Kidney capillary endothelial cell (primary cell): ENCODE measurements at places on chromosomes 7 and 10.
A peak's percentile ranks its signal among the peaks of the same experiment; 100 is the strongest.

- DNase-seq, result no peak
These were observed 75.5 kb downstream of the ARHGAP22 start for GRCh38 chr10:48529331-48529730.

DNA sequence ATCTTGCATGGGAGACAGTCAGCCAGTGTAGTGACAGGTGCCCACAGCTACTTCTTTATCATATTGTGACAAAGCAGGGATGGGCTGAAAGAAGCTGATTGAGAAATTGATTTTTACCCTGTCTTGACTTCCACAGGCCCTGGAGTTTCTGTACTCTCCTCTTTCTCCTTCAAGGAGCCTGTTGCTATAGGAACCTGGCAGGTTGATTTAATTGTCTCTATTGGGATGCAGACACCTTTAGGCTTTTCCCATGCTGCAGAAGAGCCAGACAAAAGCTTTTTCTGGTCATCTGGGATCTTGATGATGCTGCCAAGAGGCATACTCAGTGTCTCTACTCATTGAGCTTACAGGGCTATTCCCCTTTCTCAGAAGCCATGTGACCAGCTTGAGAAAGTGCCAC, 754.8 kb downstream of the KCNMA1 start:
- DNase-seq, result no peak

GRCh38 chr10:129842031-129842430, 122.0 kb downstream of the EBF3 start:
- no peak for DNase-seq

- peak; percentile 40 for DNase-seq
These were observed 40.4 kb upstream of the DLX5 start for GRCh38 chr7:97064972-97065587.

DNA sequence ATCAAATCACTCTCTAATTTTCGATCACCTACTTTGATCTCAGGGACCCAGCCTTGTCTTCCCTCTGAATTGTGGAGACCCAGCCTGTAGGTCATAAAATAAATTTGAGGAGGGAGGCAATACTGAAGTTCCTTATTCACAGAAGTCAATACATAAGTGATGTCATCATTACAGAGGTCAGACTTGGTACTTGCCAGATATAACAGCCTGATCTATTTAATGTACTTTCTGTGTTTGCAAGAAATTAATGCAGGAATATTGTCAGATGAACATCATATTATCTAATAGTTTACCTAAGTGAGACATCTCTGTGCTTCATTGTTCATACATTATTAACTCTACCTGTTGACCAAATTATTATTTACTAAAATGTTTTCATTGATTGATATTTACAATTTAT, 105.6 kb downstream of the GPAM start:
- DNase-seq, result no peak

GRCh38 chr10:3552281-3552680, 232.7 kb downstream of the KLF6 start:
- DNase-seq, result no peak

GRCh38 chr7:4025694-4026615, 656.1 kb upstream of the FOXK1 start:
- DNase-seq, result no peak

- no peak for DNase-seq
These were observed 249.3 kb upstream of the KCND2 start for GRCh38 chr7:120023494-120024167.

DNA sequence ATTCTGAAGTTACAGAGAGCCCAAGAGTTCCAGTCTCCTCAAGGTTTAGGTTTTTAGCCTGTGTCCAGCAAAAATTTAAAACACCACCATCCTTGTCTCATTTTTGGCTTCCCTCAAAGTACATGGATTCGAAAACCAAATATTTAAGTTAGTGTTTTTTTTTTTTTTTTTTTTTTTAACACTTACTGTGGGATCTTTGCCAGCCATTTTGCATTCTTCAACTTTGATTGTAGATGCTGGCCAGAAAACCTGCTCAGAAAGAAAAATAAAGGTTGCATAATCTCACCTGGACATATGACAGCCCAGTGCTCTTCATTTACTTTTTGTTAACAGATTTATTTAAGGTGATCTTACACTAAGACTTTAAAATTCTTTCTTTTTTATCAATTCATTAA, 91.6 kb downstream of the SEMA3C start:
- no peak for DNase-seq

DNA sequence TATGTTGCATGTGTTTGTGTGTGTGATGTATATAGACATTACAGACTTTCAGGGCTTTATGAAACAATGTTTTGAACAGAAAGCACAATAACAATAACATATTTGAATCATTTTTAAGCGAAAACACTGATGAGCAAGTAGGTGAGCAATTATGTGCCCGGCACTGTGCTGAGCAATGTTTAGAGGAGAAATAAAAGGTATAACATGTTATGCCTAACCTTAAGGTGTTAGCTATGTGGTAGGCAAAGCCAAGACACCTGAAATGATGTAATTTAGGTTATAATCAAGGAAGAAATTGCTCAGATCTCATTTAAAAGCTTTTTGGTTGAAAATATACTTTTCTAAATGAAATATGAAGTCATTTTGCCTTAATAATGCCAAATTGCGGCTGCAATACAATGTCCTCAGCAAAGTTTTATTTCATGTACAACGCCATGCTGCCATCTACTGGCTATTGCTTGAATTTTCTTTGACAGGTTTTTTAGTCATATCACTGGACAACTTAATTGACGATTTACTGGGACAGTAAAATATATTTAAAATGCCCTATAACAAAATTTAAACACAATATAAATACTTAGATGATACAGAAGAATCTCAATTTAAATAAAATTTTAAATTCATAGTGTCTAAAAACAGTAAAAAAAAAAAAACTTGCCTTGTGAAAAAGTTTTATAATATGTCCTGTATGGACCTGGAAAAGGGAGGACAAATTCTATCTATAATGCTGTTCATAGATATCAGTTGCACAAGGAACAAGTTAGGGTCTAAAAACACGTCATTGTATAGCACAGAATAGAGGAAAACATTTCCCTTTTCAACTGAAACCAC, 131.1 kb upstream of the CDK1 start:
- peak; percentile 67 for DNase-seq

DNA sequence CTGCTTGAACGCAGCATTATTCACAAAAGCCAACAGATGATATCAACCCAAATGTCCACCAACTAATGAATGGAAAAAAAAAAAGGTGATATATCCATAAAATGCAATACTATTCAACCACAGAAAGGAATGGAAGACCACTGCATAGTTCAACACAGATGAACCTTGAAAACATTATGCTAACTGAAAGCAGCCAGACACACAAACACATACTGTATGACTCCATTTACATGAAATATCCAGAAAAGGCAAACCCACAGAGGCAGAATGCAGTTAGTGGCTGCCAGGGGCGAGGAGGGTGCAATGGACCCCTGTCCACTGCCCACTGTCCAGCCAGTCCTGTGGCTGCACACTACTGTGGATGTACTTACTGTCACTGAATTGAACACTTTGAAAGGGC, 36.6 kb downstream of the KIAA1549 start:
- no peak for DNase-seq

DNA sequence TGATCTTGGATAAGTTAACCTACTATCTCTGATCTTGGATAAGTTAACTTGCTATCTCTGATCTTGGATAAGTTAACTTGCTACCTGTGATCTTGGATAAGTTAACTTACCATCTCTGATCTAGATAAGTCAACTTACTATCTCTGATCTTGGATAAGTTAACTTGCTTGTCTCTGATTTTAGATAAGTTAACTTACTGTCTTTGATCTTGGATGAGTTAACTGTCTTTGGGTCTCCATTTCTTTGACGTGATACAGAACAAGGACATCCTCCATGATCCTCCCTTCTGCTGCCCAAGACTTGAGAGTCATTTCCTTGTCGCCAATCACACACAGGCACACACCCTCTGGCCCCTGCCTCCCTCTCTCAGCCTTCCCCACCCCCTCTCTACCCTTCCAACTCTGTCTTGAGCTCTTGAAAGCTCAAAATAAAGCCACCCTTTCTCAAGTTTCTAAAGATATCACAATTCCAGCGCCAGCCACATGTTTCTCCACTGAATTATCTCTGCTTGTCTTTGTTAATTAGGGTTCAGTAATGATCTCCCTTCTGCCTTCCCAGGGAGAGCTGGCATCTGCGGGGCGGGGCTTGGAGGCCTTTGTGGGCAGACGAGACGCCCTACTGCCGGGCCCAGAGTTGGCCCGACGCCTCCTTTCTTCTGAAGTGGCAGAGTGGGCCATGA, 85.1 kb upstream of the GTF2I start:
- DNase-seq, result no peak

DNA sequence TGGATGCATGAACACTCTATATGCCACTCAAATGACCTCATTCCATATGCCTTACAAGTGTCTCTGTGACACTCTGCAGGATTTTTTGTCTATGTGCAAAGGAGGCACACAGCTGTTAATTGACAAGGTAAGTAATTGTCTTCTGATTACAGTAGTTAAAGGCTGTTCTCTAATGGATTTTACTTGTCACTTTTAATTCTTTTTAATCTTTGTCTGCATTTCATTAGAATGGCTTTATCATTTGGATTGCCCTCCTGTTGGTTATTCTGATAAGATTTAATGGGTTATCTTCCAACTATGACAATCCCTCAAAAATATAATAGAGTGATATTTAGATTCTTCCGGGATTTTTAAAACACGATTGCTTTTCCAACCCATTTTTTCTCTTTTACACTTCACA, 290.0 kb upstream of the TEX47 start:
- DNase-seq, result no peak

GRCh38 chr7:146956321-146956720, 839.7 kb downstream of the CNTNAP2 start:
- DNase-seq, result no peak

- no peak for DNase-seq
These were observed 229.6 kb downstream of the MGMT start for GRCh38 chr10:129696636-129697035.

DNA sequence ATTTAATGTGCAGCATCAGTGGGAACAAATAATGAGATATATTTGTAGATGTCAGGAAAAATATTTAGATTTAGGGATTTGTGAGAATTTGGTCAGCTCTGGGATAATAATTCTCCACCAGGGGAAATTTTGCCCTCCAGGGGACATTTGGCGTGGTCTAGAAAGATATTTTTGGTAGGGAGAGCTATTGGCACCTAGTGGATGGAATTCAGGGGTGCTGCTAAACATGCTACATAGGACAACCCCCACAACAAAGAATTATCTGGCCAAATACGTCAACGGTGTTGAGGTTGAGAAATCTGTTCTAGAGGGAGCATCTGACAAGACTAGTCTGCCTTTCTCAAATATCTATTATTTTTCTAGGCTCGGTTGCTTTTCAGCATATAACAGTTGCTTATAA, 2.1 kb downstream of the ADK start:
- DNase-seq, result no peak

DNA sequence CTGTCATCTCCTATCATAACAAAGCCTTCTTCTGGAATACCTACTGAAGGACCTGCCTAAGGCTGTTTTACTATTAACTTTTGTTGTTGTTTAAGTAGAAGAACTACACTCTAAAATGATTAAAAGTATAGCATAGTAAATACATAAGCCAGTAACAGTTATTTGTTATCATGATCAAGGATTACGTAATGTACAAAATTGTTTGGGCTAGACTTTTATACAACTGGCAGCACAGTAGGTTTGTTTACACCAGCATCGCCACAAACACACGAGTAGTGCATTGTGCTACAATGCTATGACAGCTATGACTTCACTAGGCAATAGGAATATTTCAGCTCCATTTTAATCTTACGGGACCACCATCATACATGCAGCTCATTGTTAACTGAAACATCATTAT, 169.1 kb downstream of the LRRN3 start:
- no peak for DNase-seq

GRCh38 chr10:13163859-13164258, 2.5 kb downstream of the MCM10 start:
- no peak for DNase-seq

DNA sequence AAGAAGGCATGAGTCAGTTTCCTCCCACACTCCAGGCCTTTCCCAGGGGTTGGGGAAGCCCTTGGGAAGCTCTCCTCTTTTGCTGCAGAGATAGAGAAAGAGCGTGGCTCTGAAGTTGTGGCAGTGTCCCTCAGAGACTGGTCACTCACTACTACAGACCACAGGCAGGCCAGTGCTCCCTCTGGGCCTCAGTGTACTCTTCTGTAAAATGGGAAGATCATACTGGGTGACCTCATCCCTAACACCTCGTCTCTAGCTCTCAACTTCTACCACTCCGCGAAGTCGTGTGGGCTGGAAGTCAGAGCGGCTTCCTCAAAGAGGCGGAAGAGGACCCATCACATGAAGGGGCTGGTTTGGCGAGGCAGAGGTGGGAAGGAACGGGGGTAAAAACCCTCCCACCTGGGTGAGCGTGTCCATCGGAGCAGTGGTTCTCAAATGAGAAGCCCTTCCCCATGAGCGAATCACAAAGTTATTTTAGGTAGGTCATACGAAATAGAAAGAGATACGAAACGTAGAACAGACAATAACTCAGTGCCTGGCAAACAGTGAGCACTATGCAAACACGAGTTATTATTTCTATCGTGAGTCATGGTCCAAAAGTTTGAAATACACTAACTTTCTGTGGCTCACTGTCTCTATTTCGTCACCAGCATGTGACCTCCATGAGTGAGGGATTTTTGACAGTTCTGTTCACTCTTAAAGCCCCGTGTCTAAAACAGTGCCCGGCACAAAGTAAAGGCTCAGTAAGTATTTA, 32.7 kb downstream of the PRKAG2 start:
- no peak for DNase-seq

- no peak for DNase-seq
These were observed 225.5 kb downstream of the DOCK4 start for GRCh38 chr7:111980725-111981124.

GRCh38 chr10:109784236-109784635, 139.1 kb downstream of the XPNPEP1 start:
- no peak for DNase-seq

- DNase-seq, result no peak
These were observed 540.9 kb downstream of the SUGCT start for GRCh38 chr7:40675741-40676140.

GRCh38 chr7:35032166-35032565, 5.1 kb downstream of the DPY19L1 start:
- DNase-seq, result no peak
